T-helper 17 cell (primary cell): ENCODE measurements at places on chromosomes 16 and 17. TPM values are rescaled to one million over a fixed set of nuclear protein-coding genes. Genes with fewer than 3 reads are reported as not detected.

GRCh38 chr17:30819971-30820705 is 4.4 kb downstream of the CRLF3 start:
- no peak for DNase-seq

GRCh38 chr16:49581630-49582298 is 208.2 kb downstream of the C16orf78 start:
- no peak for DNase-seq

- no peak for DNase-seq
Observed at GRCh38 chr16:14447783-14448182, 182.3 kb downstream of the PARN start.

Gene RECQL5
- 24.1 TPM for total RNA-seq

Gene ESRP2
- total RNA-seq = 0.10 TPM

Gene ADAM11
- total RNA-seq = 0.08 TPM

Gene KRTAP2-3
- not detected for total RNA-seq

Gene MT1F
- 3.3 TPM for total RNA-seq
